ENCODE measurements at places on chromosomes 4 and X.

GRCh38 chr4:106315476-106315967 lies 487 bp downstream of the TBCK start:
- DNase-seq, result peak; percentile 45

DNA sequence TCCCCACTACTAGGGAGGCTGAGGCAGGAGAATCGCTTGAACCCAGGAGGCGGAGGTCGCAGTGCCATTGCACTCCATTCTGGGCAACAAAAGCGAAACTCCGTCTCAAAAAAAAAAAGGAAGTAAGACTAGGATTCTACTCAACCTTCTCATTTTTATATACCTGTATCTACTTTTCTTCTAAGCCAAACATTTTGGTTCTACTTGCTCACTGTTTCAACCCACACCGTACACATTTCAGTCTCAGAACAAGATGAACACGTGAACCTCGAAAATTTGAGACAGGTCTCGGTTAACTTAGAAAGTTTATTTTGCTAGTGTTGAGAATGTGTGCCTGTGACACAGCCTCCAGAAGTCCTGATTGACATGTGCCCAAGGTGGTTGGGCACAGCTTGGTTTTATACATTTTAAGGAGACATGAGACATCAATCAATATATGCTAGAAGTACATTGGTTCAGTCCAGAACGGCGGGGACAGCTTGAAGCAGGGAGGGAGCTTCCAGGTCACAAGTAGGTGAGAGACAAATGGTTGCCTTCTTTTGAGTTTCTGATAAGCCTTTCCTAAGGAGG lies 3.7 kb downstream of the ADD1 start:
- no peak for DNase-seq

GRCh38 chr4:155656025-155656424 lies 10.6 kb upstream of the GUCY1A1 start:
- no peak for DNase-seq

- no peak for DNase-seq
Observed at GRCh38 chr4:7759635-7760034, 180.0 kb downstream of the AFAP1 start.

- no peak for DNase-seq
Observed at GRCh38 chr4:8615921-8616787, 23.6 kb downstream of the CPZ start.

- DNase-seq, result no peak
Observed at GRCh38 chr4:91936311-91936710, 367.5 kb upstream of the GRID2 start.

- no peak for DNase-seq
Observed at GRCh38 chrX:8374041-8374825, 90.4 kb upstream of the VCX3B start.
